K562 (cell line): ENCODE measurements at places on chromosomes 1 and 21.

DNA sequence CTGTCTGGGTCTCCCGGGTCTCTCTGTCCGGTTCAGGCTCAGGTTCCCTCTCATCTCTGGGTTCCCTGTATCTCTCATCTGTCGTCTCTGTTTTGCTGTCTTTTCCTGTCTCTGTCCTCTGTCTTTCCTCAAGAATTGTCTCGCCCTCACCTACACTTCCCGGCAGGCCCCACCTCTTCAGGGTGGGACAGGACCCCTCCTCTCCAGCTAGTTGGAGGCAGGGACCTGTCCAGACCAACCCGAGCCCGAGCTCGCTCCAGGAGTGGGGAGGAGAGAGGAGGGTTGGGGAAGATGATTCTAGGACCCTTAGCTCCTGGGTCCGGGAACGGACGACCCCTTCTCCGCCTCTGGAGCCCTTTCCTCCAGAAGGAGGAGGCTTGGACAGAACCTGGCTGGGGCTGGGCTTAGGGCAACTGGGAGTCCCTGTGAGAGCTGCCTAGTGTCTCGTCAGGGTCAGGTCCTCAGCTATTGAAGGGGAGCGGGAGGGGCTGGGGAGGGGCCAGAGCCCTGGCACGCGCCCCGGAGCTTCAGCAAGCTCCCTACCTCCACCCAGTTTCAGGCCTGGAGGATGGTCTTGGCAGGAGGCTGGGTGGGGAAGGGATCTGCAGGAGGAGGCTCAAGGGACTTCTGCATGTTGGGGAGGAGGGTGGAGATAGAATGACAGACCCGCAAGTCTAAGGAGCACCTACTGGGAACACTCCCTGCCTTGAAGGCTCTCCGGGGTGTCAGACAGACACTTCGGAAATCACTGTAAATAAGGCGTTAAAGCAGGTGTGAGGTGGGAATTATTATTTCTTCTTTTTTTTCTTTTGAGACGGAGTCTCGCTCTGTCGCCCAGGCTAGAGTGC is 26.3 kb upstream of the EPB41 start:
- peak; percentile 51 for DNase-seq

GRCh38 chr1:50060279-50060678 is 36.5 kb upstream of the AGBL4 start:
- no peak for DNase-seq

DNA sequence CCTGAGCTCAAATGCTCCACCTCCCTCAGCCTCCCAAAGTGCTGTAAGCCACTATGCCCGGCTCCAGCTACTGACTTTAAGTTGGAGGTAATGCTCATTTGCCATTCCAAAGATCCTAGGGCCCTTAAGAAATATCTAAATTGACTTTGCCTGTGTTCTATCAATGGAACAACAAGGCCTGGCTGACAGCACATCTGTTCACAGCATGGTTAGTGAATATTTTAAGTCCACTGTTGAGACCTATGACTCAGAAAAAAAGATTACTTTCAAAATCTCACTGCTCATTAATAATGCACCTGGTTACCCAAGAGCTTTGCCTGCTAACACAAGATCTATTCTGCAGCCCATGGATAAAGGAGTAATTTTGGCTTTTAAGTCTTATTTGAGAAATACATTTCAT is 3.5 kb upstream of the SSX2IP start:
- no peak for DNase-seq

- DNase-seq = no peak
Observed at GRCh38 chr1:147444381-147444780, 96.9 kb upstream of the BCL9 start.

GRCh38 chr1:203214871-203215270 is 14.6 kb downstream of the CHIT1 start:
- no peak for DNase-seq

- DNase-seq = no peak
Observed at GRCh38 chr1:241964550-241965282, 7.1 kb downstream of the BECN2 start.

- no peak for DNase-seq
Observed at GRCh38 chr1:164823486-164824279, 264.7 kb downstream of the PBX1 start.

DNA sequence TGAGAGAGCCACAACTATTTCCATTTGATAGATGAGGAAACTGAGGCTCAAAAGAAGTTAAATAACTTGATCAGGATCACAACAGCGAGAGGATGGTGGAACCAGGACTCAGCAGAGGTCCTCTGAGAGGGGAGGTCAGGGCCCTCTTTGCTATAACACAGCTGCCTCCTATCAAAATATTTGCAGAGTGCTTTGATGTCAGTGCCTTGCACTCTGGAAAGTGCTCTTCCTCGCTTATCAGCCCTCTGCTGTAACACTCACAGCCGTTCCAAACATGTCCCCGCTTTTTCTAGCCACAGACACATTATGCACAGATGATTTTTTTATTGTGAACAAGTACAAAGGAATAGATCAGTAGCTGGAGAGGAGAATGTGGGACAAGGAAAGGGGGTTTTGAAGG is 71.8 kb upstream of the ARHGAP29 start:
- DNase-seq = no peak

DNA sequence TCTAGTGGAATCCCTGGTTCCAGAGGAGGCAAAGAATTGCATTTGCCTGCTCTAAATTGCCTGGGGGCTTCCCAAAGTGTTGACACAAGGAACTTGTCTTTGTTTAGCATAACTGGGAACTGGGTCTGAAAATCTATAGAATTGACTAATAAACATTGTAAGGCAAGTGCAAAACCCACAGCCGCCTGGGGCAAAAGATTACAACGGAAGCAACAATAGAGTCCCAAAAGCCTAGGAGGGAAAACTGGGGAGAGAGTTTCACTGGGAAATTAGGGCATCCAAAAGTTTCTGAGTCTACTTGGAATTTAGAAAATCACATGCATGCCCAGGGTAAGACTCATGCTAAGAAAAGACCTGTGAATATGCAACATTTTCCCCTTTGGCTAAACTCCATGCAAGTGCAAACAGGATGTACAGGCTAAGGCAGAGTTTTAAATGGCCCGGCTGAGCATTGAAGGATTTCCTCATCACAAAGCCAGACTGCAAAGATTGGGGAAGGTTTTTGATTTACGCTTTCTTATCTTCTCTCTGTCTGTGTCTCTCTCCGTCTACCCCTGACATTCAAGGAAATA is 725.3 kb upstream of the NCAM2 start:
- DNase-seq = no peak

DNA sequence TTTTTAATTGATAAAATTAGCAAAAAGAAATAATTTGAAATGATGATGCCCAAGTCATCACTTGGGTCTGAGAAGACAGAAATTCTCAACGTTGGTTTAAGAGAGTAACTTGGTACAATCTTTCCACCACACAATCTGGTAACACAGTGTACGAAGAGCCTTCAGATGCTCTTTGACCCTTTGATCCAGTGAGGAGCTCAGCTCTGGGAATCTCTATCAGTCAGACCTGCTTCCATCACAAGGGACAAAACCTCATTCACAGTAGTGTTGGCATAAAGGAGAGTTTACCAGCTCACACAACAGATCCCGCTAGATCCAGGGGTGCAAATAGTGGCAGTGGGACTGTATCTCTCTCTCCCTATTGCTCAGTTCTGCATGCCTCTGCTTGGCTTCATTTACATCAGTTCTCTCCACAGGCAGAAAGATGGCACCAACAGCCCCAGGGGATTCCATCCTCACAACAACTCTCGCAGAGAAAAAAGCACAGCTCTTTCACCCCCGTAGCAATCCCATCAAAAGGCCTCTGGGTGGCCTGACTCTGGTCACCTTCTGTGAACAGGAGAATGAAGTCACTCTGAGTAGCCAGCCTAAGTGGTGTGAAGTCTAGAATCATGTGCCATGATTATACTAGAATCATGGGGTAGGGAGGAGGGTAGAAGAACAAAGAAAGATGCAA is 119.7 kb downstream of the ZNF281 start:
- peak; percentile 17 for DNase-seq

DNA sequence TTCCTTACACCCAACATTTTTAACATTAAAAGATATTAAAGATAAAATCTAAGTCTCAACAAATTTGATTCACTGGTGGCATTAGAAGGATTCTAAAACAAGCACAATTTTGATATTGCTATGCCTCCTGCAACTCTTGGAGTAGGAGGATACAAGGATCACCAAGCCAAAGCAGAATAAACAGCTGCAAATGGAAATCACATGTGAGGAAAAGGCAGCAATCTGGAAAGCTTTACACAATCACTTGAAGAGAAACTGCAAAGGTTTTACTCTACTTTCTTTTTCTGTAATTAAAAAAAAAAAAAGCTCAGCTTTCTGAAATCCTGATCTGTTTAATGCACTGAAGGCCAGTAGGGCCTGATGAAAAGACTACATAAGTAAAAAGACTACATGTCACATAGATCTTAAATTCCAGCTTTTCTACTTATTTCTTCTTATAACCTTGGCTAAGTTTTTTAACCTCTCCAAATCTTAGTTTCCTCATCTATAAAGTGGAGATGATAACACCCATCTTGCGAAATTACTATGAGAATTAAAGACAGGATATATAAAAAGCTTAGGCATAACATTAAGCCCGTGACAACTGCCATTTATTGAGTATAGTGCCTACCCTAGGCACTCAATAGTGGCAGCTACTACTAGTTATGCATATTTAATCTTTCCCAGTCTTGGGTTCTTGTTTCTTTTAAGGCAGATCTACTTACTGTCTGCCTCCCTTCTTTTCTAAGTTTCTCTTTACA is 73.5 kb downstream of the EPS15 start:
- DNase-seq = no peak

DNA sequence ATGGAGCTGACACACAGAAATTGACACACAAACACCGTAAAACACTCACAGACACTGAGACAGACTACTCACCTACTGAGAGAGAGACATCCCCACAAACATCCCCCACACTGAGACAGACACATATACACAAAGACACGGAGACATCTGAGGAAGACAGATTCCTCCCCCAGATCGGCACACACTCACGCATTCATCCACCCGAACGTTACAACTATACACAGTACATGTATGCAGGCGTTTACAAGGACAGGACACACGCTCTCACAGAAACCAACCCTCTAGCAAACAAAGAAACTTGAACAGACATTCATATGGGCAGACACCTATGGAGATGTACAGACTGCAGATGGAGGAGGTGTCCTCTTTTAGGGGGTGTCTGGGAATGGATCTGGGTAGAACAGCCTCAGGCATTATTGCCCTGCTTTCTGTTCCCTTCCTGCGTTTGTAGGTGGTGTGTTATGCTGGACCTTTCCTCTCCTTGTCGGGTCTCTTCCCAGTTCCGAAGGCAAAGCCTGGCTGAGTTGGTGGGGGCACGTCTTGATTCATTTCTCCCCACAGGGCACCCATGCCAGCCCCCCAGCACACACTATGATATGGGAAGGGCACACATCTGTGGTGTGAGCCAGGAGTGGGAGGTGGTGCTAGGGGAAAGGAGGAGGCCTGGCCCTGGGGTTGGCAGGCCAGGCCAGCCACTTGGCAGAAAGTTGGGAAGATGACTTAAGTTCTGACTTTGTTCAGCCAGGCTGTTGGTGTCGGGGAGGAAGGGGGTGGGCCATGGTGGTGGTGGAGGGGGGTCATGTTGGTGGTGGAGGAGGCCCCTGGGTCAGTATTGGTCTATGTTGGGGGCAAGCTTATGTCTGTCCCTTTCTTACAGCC is 1.5 kb downstream of the KIRREL1 start:
- no peak for DNase-seq

GRCh38 chr1:25581764-25582163 is 34.8 kb upstream of the MAN1C1 start:
- DNase-seq = no peak

- peak; percentile 6 for DNase-seq
Observed at GRCh38 chr1:39525366-39526165, 34.1 kb downstream of the BMP8A start.

DNA sequence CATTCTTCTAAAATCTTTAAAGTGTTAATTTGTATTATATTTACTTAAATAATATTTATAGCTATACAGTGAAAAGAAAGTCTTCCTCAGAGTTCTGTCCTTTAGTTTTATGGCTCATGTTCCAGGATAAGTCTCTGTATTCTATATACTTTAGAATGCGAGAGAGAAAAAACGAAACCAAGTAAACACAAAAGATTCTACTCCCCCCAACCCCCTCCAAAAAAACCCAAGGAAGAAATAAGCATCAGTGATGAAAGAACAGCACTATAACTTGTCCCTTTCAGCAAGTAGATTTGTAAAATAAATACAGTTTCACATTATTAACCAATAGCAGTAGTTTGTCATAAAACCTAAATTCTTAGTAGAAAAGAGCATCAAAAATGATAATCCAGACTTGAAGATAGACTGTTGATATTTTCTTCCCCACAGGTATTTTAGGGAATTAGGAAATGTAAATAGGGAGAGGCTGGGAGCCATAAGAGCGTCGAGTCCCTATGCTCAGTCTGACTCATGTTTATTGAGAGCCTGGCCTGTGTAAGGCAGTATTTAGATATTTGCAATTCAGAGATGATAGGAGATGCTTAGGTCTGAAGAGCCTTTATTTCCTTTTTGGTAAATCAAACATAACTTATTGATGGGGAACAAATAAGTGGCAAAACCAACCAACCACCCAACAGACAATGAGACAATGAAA is 35.5 kb downstream of the CDC14A start:
- DNase-seq = no peak

DNA sequence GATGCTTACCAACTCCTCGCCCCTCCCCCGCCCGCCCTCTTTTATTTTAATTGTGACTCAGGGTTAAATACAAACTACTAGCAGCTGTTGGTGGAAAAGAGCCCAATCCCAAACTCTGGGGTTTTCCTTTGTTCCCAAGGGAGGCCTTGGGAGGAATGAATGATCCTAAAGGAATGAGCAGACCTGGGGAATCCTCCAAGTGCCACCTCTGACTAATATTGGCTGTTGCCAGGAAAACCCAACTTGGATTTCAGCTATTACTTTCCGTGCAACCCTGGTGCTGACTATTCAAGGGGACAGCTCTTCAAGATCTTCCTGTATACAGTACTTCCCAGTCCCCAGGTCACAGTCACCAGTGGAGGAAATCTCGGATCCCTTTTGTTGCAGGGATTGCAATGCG is 1.3 kb upstream of the S100A10 start:
- no peak for DNase-seq

DNA sequence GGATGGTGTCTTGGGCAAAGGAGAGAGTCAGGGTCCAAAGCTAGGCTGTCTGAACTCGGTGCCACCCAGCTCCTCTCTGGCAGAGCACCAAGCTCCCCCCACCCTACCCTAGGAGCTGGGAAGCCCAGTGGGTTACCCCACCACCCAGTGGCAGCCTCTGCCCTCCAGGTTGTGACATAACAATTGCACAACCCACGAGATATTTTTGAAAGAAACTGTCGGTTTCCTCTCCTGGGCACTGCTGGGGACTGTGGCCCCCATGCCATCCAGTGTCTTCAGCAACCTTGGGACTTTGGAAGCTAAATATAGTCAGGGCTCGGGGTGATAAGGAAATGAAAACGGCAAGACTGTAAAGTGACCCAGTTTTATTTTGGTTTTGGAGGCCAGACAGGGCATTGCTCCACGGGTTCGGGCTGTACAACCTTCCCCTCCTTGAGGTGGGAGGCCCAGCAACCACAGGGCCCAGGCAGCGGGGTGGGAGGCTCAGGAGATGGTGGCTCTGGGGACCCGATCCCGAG is 1.4 kb downstream of the CITED4 start:
- DNase-seq = no peak
